ENCODE measurements at places on chromosomes 6 and 20.

DNA sequence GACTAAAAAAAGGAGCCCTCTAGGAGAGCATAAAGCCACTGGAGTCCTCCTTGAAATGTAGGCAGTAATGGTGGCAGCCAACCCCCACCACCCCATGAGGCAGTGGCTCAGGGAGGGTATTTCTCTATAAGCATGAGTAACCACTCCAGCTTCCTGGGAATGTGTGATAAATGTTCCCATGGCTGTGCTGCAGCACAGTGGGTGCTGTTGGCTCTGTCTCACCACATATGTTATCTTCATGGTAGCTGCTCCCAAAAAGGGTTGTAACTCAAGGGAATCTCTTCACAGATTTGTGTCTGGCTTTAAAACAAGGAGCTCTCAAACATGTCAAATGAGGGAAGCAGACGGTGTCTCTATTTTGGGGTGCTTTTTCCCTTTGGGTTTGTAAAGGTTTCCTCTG, 7.5 kb upstream of the PHACTR1 start:
- no peak for DNase-seq

DNA sequence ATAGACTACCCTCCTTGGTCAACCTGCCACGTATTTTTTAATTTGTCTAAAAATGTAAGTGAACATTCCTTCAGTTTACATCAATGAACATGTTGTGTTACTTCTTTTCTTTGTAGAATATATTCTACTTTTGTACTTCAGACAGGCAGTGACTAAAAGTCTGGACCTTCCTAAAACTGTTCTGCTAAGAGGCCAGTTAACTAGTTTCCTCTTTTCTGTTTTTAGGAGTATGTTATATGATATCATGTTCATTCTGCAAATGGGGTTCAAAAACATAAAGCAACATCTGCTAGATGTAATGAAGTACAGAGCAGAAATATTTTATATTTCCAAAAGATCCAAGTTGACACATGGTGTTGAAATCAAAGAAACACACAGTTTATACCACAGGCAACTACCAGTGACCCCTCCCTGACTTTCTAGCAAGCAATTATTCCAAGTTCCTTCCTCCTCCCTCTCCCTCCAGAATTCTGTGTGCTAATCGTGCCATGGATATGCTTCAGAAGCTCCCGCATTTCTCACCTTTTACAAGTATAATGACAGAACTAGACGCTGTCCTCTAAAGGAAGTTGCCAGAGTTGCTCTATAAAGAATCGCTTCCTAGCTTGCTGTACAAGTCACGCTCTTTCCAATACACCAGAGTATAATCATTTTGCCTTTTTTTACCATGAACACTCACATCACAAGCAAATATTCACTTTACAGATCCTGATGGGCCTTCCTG, 64.7 kb downstream of the ARHGAP18 start:
- DNase-seq: no peak

- peak; percentile 28 for DNase-seq
Observed at GRCh38 chr20:755941-756340, 12.4 kb downstream of the SLC52A3 start.

GRCh38 chr20:9588706-9589105, 74.3 kb downstream of the LAMP5 start:
- no peak for DNase-seq

DNA sequence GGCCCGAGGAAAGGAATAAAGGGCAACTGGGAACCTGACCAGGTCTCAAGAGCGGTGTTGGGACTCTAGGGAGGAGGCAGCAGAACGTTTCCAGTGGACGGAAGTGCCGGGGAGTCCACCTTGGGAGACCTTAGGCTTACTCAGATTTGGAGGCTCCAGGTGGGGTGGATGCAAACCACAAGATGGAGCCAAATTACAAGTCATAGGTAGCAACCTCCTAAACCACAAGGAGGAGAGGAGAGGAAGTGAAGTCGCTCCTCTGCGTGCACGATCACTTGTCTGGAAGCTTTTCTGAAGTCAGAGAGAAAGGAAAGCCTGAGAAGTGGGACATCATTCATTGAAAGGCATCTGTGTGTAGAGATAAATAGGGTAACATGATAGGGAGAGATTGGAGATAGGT, 9.3 kb downstream of the HLA-DOA start:
- no peak for DNase-seq

DNA sequence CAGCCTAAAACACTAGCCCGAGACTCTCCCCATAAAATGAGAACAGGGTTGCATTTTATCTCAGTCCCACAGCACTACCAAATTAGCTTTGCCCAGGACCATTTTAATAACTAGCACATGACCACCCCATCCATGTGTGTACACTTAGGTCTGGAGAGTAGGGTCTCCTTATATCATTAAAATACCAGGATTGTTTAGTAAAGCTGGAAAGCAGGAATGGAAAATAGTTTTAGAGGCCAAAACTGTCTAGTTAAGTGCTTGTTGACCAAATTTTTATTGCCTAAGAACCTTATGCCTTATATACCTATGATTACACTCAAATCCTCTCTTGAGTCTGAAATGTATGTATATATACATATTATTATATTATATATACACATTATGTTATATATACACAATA, 608.4 kb downstream of the HDGFL1 start:
- DNase-seq: no peak

- no peak for DNase-seq
Observed at GRCh38 chr20:9130521-9130920, 61.6 kb downstream of the PLCB4 start.

- DNase-seq: no peak
Observed at GRCh38 chr6:2178125-2178524, 67.3 kb downstream of the GMDS start.

DNA sequence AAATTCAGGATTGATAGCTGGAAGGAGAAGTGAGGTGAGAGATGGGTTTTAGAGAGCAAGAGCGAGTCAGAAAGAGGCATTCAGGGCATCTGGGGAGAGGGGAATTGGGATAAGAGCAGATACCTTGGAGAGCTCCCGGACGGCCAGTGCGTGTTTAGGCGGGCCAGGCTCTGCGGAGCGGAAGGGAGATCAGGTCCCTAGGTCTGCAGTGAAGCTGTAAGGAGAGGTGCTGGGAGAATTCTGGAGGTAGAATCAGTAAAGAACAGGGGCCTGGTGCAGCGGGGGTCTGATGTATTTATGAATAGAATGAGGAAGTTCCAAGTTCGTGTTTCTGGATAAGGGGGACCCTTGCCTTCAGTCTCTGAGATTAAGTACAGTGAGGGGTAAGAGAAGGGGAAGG, 47.4 kb upstream of the FAM83D start:
- DNase-seq: no peak

DNA sequence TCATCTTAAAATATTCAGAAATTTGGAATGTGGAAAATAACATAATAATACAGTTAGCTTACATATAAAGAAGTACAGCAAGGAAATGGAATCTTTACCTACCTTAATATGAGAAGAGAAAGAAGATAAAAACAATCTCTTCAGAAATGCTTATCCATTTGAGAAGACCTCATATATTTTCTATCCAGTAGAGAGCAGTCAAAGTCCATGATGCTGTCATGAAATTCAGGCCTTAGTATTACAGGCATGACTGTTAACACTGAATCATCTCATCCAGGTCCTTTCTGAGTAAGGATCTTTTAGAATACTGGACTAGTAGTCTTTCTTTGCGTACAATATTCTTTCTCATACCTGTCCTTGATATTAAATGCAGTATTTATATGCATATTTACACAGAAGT, 713.4 kb downstream of the CD109 start:
- no peak for DNase-seq

GRCh38 chr6:138455746-138456400, 43.4 kb downstream of the NHSL1 start:
- DNase-seq: no peak

GRCh38 chr6:4670290-4670689, 105.9 kb upstream of the CDYL start:
- no peak for DNase-seq

DNA sequence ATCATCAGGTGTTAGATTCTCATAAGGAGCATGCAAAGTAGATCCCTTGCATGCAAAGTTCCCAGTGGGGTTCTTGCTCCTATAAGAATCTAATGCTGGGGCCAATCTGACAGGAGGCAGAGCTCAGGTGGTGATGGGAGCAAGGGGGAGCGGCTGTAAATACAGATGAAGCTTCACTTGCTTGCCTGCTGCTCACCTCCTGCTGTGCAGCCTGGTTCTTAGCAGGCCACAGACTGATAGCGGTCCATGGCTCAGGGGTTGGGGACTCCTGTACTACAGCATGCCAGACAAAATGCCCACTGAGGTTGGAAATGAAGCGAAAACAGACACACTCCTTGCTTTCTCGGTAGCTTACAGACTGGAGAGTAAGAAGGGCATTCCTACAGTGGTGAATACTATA, 386.8 kb downstream of the PLCB1 start:
- no peak for DNase-seq

- no peak for DNase-seq
Observed at GRCh38 chr6:14016935-14017625, 92.3 kb downstream of the RNF182 start.

DNA sequence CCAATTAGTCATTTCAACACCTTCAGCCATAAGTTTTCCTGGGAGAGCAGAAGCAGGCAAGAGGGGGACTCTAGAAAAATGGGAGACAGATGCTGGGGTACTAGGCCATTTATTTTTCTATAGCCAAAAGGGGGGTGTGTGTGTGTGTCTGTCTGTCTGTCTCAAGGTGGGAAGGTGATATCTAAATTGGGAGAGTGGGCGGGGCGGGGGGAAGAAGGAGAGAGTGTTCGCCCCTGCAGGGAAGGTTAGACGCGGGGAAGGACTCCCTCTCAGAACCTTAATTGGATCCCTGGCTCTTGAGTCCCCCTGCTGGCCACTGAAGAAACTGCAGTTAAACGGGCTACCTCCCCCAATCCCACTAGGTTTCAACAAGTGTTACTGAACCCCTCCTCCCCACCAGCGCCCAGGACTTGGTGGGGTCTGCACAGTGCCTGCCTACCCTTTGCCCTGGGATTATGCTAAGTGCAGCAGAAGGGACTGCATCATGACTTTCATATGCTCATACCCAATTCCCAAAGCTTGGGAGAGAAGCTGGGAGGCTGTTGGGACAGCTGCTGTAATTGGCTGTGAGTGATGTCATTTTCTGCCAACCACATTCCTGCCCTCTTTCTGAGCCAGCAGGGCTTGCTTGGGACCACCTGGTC, 45.8 kb downstream of the FOXP4 start:
- peak; percentile 29 for DNase-seq

GRCh38 chr6:130535242-130535641, 169.4 kb downstream of the TMEM200A start:
- no peak for DNase-seq

- no peak for DNase-seq
Observed at GRCh38 chr6:42781546-42781795, 381 bp upstream of the BICRAL start.

DNA sequence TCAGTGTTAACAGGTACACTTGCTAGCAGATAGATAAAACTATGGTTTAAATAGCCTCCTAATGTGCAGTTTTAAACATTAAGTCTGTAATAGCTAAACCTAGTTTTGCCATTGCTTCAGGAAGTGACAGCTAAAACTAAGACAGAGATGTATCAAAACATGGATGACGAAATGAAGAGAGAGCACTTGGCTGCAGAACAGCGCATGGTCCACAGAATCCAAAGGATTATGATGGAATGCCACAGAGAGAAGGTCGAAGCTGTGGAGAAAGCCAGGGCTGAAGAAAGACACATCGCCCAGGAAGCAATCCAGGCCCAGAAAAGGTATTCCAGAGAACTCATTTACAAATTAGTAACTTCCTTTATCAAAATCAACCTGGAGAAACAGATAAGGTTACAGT, 11.6 kb downstream of the C6orf163 start:
- no peak for DNase-seq

DNA sequence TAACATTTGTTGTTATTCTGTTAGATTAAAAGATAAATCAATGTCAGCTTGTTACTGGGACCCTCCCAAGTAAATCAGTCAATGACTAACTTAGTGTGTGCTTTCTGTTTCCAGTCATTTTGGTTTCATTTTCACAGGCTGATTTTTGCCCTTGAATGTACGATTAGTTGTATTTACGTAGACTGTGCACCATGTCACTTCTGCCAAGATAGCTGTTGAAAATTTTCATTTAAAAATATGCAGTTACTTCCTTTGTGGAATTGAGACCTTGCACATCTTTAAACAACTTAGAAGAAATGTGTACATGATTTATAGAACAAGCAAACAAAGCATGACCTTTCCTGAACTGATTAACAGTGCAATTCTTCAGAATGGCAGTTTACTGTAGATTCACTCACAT, 944.8 kb upstream of the CITED2 start:
- DNase-seq: no peak

GRCh38 chr6:142886431-142887170, 58.4 kb downstream of the HIVEP2 start:
- DNase-seq: no peak

GRCh38 chr6:91659891-91660290, 1073.0 kb upstream of the MAP3K7 start:
- DNase-seq: no peak

GRCh38 chr20:24735263-24735662, 213.8 kb upstream of the CST7 start:
- DNase-seq: no peak

DNA sequence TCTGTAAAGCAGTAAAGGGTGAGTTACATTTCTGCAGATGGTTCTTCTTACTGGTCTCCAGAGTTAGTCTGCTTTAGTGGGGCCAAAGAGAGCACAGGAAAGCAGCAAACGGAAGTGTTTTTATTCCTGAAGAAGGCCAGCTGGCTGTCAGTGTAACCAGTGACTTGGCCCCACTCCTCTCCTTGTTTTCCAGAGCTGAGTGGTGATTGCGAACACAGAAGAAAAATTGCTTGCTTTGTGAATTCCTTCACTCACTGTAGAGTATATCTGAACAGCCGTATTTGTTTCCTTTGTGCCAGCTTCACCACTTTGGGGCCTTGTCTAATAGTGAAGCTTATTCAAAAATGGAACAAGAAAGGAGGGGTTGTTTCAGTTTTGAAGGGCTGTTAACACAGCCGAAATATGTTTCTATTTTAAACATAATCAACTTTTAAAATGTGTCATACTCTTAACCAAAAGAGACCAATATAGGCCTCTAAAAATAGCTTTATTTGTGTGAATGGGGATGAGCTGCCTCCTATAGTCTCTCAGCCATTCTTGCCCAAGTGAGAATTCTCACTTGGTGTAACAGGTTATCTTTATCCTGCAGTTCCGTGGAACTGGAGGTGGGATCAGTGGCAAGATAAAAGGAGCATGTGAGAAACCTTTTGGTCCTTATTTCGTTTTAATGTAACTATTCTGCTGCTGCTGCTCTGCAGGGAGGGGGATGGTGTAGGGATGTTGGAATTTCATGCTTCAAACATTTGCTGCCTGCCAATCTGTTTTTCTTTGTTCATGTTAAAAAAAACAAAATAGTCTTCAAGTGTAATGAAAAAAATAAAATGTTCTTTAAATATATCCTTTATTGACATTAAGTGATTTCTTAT, 37.8 kb downstream of the ZC2HC1B start:
- no peak for DNase-seq

- no peak for DNase-seq
Observed at GRCh38 chr6:3885262-3886036, 36.3 kb downstream of the FAM50B start.
